AG09319 (cell line): ENCODE measurements at places on chromosomes 4 and X.

GRCh38 chrX:120468071-120468470 is 1.0 kb downstream of the LAMP2 start:
- no peak for DNase-seq

DNA sequence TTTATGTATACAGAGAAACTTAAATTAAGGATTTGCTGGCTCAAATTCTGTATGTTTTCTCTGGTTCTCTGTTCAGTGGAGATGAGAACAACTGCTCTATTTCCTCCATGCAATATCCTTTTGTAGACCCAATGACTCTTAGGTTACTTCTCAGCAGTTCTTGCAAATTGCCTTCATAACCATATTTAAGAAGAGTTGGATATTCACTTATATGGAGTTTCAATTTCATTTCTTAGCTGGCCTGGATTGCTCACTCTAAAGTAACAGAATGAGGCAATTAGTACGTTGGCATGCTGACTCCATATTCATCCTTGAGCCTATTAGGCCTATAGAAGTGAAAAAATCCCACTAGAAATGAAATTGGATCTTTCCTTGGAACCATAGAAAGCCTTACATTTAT is 93.6 kb downstream of the DOCK11 start:
- no peak for DNase-seq

- DNase-seq: no peak
These were observed 35.9 kb upstream of the LRAT start for GRCh38 chr4:154707877-154708276.

DNA sequence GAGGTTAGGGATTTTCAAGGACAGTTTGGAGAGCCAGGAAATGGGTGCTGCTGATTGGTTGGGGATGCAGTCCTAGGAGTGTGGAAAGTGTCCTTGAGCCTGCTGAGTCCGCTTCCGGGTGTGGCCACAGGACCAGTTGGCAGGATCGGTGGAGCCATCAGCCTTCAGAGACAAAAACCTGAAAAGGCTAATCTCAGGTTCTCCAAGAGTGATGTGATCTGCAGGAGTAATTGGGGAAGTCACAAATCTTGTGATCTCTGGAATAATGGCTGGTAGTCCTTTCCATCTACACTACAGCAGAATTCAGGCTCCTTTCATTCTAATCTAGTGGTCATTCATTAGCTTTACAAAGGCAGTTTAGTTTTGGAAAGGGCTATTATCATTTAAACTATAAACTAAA is 55.9 kb upstream of the BMP2K start:
- DNase-seq: no peak

GRCh38 chrX:132953354-132953753 is 5.1 kb downstream of the HS6ST2 start:
- no peak for DNase-seq

DNA sequence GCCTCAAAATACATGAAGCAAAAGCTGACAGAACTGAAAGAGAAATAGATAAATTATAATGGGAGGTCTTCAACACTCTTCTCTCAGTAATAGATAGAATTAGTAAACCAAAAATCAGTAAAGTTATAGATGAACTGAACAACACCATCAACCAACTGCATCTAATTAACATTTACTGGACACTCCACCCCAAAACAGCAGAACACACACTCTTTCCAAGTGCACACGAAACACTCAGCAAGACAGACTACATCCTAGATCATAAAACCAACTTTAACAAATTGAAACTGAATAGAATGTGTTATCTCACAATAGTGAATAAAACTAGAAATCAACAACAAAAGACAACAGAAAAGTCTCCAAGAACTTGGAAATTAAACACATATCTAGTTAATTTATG is 25.1 kb upstream of the TCEAL4 start:
- DNase-seq: no peak

GRCh38 chr4:155950461-155950860 is 3.2 kb downstream of the CTSO start:
- no peak for DNase-seq

- no peak for DNase-seq
These were observed 793 bp upstream of the DCUN1D4 start for GRCh38 chr4:51842167-51842553.

DNA sequence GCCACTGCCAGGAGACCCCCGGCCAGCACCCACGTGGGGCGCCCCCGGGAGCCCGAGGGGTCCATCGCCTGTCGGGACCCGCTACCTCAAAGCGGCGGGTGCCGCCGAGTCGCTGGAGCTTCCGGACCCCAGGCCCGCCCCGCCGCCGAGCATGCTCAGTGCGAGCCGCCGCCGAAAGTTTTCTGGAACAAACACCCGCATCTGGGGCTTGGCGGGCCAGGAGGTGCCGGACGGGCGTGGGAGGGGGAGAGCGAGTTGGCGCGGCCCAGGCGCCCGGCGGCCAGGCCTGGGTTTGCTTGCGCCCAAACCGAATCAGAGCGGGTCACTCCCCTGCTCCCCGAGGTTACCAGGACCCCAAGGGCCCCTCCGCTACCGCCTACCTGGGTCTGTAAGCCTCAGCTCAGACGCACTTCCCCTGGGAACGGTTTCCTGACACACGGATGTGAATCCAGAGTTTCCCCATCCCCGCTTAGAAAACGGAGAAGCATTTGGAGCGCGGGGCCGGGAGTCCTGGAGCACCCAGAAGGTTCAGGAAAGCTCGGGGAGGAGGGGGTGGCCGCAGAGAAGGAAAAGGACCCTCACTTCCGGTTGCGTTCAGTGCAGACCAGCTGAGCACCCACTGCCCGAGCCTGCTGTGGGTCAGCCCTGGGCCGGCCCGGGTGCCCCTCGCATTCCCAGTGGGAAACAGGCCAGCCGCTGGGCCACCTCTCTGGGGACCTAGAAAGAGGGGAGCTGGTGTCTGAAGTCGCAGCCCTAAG is at the start of gene EVC2:
Gene EVC2, minus strand, starts transcription at position 111 of the 758 bp plus-strand sequence. Its CDS starts 46 bp downstream, at position 65.
- DNase-seq: peak; percentile 36

DNA sequence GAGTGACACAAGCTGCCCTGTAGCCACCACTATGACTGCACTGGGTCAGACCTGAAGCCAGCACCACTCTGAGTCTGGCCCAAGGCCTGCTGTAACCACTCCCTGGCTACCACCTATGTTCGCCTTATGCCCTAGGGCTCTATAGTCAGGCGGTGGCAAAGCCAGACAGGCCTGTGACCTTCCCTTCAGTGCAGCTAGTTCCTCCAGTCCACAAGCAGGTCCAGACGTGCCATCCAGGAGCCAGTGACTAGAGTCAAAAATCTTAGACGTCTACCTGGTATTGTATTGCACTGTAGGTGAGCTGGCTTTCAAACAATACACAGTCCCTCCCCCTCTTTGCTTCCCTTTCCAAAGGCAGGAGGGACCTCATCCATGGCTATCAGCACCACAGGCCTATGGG is 54.0 kb upstream of the RNF128 start:
- DNase-seq: no peak

GRCh38 chr4:38905652-38906385 is 38.2 kb downstream of the FAM114A1 start:
- no peak for DNase-seq

GRCh38 chrX:67351411-67351810 is 192.4 kb upstream of the AR start:
- no peak for DNase-seq

GRCh38 chr4:1458581-1458980 is 52.3 kb upstream of the NKX1-1 start:
- DNase-seq: no peak

DNA sequence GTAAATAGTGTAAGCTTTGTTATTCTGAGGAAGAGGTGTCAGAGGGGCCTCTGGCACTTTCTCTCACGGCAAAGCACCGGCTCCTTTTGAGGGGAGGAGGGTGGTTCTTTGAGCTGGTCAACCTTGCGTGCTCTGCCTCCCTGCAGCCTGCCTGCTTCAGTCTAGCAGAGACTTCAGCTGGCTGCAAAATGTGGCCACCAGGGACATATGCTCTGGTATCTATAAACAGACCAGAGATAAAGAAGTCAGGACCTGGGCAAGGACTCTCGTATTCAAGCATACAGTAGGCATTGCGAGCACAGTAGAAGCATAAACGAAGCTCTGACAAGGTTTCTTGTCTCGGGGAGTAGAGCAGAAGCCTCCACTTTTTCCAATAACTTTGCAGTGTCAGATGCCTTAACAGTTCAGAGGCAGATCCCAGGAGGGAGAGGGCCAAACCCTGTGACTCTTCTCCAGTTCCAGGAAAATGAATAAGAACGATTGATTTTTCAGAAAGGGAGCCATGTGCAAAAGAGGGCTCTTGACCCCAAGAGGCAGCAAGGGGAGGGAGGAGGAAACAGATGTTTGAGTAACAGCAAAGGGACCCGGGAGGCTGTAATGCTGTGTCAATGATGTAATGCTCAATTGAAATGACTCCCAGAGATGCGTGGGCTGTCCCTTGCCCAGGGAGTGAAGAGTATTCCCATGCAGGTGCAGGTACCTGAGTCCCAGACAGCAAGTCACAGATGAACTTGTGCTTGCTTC is 57.9 kb upstream of the TEX13D start:
- no peak for DNase-seq

- no peak for DNase-seq
These were observed 71.9 kb upstream of the STX18 start for GRCh38 chr4:4613641-4614286.

- DNase-seq: no peak
These were observed 243.1 kb downstream of the ANK2 start for GRCh38 chr4:113292371-113293042.

- DNase-seq: peak; percentile 27
These were observed 4.5 kb upstream of the CXCR3 start for GRCh38 chrX:71622576-71623450.

DNA sequence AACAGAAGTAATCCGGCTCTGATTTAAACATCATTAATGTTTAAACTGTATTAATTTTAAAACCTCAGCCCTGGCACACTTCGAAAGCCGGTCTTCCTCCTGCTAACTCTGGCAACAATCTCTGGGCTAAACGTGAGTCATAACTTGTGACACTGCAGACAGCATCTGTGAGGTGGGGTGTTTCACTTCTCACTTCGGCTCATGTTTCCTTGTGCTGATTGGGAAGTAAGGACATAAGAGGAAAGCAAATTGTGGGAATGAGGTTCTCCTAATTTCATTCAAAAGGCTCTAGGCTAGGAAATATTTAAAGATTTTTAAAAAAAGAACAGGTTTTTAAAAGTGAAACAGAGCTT is 139.9 kb upstream of the USP9X start:
- DNase-seq: no peak

DNA sequence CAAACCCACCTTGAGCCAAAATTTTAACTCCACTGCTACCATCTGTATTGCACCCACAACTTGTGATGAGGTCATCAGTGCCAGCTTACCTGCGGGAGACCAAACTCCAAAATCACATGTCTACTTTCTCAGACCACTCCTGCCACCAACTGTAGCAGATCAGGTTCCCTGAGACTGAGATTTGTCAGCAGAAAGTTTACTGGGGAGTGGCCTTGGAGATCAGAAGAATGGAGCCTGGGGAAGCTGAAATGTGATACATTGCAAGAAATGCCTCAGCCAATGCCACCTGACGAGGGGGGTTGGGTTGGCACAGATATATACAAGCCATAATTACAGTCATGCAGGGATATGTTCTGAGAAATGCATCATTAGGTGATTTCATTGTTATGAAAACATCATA is 19.1 kb downstream of the HAUS3 start:
- DNase-seq: no peak

DNA sequence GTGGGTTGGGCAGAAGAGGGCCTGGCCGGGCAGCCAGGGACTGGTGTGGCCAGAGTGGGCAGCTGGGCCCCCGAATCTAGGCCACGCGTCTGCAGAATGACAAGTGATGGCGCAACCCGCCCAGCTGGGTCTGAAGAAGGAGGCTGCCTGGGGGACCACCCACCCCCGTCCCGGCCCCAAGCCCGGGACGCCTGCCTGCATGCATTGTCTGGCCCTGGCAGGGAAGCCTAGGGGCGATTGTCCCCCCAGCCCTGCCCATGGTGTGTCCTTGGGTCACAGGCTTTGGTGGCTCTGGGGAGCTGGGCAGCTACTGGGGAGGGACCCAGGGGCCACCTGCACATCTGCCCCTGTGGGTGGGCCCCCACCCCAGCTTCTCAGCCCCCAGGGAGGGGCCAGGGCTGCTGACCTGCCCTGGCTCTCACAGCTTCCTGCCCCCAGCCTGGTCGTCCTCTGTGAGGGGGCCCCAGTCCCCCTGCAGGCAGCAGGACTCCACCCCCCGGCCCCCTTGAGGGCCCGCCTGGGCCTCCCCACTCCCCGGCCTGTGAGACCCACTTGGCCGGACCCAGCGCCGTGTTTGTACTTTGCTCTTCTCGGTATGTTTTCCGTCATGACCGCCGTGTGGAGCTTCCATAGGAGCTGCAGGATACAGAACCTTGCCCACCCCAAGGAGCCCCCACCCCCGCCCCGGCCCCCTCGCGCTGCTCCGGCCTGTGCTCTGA is 4.9 kb downstream of the FGFR3 start:
- no peak for DNase-seq

DNA sequence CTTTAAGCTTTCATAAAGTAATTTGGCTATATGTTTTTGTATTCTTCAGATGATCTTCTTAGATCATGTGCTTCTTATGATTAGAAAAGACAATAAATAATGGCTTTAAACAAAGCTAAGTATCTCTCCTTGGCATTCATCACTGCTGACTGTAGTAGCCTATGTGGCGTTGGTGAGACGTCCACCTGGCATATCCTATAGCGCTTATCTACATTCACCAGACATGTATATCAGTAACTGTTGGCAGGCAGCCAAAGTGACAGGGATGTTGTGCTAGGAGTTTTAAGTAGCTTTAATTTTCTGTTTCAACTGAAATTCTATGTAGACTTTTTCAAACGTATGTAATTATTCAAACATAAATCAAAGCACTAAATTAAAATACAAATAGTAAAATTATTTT is 276.4 kb downstream of the IL15 start:
- no peak for DNase-seq

- DNase-seq: no peak
These were observed 132.7 kb downstream of the CPZ start for GRCh38 chr4:8725071-8725841.
